ENCODE measurements at places on chromosomes 7 and 10. TPM values are rescaled to one million over a fixed set of nuclear protein-coding genes. Genes with fewer than 3 reads are reported as not detected.
A peak's percentile ranks its signal among the peaks of the same experiment; 100 is the strongest.

DNA sequence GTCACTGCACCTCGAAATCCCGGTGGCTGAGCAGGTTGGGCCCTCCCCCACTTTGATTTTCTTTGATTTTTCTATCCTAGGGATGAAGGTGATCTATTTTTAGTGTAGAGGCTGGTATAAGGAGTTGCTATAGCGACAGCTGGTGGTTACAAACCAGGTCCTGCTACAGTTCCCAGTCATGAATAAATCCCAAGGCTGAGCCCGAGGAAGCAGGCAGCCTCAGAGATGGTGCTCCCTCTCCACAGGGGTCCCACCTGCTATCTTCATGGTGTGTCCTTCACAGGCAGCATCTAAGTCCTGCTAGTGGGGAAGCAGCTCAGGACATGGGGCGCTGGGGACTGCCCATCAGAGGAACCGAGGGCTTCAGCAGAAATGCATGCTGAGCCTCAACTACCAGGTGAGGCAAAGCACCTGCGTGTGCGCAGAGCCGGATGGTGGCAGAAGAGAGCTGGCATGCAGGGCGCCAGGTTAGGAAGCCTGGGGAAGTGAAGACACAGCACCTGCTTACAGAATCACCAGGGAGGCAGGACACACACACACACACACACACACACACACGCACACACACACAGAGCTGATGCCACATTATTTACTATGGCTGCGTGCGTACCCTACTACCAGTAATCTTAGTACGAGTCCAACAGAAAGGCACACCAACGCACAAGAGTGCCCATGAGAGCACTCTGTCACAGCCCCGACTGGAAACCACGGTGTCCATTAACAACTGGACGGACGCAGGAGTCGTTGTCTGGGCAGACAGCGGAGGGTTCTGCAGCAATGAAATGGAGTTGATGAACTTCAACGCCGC lies 150.9 kb downstream of the PRKAG2 start:
- DNase-seq = no peak

- DNase-seq = no peak
Observed at GRCh38 chr10:96794836-96795733, 37.0 kb upstream of the LCOR start.

DNA sequence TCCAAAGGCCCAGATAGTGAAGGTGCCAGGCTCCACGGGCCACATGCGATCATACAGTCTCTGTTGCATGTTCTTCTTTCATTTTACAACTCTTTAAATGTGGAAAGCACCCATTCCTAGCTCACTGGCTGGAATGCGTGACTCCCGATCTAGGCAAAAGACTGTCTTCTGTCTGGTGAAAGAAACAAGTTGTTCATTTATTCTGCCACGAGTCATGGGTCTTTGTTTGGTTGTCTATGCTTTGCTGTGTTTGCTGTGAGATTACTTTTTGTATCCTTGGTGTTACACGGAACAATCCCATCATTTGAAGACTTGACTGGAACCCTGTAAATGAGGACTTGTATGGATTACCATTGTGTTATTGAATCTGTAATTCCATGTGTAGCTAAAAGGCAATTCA lies 41.9 kb downstream of the NPVF start:
- no peak for DNase-seq

GRCh38 chr10:15595260-15595659 lies 124.5 kb downstream of the ITGA8 start:
- DNase-seq = no peak

DNA sequence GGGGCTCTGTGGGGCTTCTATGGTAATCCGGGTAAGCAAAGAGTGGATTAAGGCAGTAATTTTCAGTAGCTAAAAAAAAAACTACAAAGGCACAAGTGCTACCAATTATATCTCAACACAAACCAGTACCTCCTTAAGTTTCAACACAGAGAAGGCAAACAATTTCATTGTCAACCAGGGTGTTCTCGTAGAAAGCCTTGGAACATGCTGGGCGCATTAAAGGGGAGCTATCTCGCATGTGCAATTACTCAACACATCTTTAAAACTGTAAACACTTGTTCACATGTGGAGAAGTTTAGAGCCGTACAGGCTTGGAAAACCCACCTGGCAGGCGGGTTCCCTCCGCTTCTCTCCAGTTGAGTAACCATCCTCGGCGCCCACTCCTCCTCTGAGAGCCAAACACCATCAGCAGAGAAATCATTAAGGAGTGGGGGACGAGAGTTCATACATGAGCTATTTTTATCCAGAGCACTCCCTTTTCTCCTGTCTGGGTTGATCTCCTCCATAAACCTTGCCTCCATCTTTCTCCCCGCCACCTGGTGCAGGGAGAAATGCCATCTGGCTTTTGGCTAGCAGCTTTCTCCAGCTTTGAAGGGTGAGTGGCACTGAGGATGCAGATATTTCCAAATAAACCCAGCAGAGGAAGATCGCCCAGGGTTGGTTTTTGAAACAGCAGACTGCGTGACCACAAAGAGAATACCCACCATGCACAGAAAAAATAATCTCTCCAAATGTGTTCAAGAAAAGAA lies 287.1 kb downstream of the WDR11 start:
- no peak for DNase-seq

DNA sequence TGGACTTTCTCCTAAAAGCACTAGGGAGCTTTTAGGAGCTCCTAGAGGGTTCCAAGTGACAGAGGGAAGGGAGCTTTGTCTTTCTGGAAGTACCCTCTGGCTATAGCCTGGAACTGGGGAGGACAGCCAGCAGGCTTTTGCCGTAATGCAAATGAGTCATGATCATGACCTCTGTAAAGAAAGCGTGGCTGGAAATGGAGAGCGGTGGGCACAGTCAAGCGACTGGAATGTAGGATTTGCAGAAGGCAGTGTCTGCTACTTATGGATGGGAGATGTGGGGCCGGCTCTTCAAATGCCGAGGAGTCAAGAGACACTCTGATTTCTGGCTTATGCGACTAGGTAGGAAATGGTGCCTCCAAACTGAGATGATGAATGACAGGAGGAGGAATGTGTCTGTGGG lies 34.6 kb upstream of the PLPP4 start:
- DNase-seq = no peak

GRCh38 chr7:133535308-133535707 lies 282.4 kb downstream of the EXOC4 start:
- no peak for DNase-seq

DNA sequence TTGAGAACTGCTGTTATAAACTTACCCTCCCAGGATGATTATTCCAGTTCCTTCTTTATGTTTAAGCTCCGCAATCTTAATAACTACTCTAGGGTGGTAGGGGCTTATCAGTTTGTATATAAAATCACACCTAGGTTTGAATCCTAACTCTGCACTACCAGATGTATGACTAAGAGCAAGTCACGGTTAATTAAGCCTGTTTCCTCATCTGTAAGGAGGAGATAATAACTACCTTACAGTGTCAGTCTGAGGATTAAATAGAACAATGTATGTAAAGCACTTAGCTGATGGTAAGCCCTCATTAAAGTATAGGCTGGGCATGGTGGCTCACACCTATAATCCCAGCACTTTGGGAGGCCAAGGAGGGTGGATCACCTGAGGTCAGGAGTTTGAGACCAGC lies 9.2 kb downstream of the DNA2 start:
- DNase-seq = no peak

DNA sequence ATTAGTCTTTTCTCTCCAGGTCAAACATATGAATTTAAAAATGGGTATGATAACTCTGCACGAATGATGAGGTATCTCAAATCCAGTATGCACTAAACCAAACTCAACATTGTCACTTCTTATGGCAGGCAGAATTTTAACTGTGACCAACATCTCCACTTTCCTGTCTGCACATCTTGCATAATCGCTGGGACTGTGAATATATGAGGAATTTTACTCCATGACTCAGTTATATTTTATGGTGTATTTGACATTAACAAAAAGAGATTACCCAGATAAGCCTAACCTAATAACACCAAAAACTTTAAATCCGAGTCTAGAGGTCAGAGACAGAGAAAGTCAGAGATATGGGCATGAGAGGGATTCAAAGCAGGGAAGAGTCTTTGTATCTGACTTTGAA lies 454.5 kb upstream of the SEMA3D start:
- DNase-seq = no peak

DNA sequence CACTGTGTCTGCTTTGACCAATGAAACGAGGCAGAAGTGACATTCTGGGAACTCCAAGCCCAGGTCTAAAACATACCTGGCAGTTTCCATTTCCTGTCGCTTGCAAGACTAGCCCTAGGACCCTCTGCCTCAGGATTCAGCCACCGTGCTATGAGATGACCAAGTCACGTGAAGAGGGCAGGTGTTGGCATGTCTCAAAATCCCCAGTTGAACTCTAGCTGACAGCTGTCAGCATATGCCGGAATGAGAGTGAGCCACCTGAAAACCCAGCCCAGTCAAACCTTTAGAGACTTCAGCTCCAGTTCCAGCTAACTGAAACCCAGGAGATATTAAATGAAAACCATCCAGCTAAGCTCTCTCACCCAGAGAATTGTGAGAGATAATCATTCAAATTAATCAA lies 89.9 kb upstream of the PPP1R3A start:
- DNase-seq = no peak

DNA sequence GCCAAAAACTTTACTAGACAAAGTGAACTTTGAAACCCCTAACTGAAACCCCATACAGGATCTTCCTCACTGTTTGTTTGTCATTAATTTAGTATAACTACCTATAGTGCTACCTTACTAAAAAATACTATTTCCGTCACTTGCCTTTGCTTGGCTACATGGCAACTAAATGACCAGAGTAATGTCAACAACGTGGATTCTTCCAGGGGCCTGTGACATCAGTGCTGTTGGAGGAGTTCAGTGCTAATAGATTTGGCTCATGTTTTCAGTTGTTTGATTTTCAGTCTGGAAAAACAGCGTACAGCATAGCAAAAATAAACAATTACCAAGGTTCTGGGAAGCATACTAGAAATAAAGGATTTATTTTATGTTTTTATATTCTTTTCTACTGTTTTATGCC lies 3.0 kb upstream of the ASB15 start:
- DNase-seq = no peak

- no peak for DNase-seq
Observed at GRCh38 chr7:156009569-156009968, 197.3 kb upstream of the SHH start.

- DNase-seq = no peak
Observed at GRCh38 chr7:48481235-48481634, 310.0 kb downstream of the ABCA13 start.

DNA sequence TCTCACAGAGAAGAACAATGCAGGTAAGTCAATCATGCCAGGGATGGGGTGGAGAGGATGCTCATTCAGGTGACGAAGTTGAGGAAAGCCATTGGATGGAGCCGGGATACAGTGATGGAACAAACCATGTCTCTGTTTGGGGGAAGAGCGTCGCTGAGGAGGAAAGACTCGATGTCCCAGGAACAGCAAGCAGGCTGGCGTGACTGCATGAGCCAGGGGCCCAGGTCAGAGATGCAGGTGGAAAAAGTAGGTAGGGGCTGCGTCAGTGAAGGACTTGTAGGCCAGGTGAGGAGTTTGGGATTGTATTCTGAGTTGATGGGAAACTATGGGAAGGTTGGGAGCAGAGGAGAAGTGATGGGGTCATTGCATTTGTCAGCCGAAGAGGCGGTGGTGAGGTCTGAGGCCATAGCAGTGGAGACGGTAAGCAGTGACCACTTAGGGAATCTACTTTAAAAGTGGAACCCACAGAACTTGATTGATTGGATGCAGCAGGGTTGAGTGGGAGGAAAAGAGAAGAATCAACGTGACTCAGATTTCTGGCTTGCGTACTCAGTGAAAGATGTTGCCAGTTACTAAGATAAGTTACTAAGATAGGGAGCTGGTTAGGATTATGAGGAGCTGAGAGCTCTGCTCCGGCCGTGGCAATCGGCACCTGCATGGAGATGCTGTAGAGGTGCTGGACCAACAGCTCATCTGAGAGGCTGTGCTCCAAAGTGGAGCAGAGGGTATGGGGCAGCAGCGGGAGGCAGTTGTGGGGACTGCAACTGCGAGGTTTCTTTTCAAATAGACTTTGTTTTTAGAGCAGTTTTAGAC lies 12.5 kb upstream of the IL2RA start:
- no peak for DNase-seq

DNA sequence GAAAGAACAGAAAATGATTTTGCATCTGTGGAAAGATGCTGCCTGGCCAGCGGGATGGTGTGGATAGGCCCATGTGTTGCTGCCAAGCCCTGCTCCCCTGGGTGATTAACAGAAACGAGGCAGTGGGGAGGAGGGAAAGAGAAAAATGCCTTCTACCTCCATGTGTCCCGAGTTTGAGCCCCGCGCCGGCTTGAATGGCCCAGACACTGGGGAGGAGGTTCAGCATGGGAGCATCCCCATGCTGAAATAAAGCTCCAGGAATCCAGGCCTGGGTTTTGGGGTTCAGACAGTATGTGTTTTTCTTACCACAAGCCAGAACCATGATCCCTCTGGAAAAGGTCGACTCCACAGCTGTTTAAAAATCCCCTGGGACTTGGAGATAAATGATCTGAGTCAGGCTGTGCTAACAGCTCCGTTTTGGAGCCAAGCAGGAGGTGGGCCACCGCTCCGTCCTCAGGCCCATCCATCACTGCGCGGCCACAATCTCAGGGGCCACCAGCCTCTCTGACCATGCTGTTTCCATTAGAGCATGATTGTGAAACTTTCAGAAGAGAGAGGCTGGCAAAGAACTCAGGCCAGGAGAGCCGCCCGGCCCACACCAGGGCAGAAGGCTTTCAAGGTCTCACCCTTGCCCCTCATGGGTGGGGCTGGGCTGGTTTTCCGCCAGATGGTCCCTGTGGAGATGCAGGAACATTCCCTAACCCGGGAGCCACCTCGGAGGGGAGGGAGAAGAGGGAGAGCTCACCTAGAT lies 299.7 kb downstream of the ZEB1 start:
- DNase-seq = peak; percentile 72

DNA sequence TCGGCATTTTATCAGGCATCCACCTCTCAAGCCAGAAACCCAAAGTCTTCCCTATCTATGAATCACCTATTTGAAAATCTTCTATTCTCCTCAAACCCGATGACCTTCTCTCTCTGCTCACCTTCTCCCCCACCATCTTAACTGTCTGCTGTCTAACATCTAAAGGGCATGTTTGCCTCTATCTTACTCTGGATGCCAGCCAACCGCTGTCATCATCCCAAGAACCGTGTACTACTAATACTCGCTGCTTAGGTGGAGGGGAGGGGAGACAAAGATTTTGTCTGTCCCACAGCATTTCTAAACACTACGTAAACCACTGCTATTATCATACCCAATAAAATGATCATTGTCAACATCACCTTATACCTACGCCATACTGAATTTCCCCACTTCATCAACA lies 29.5 kb downstream of the PAXIP1 start:
- DNase-seq = no peak

- DNase-seq = no peak
Observed at GRCh38 chr10:68954904-68955303, 1.1 kb upstream of the DDX21 start.

GRCh38 chr7:106425017-106425719 lies 140.4 kb upstream of the NAMPT start:
- peak; percentile 61 for DNase-seq

DNA sequence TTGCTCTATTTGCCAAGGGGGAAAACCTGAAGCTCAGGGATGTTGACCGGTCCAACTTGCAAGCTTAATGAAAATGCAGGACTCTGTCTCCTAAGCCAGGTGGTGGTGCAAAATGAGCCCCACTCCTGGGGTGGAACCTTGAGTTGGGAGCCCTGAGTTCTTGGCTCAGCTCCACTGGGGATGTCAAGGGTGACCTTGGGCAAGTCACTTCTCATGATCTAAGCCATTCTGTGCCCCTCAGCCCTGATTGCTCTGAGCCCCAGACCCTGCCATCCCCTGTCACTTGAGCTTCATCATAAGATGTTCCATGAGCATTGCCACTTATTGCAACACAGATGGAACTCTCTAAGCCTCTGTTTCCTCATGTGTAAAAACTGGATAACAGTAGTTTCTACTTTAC lies 33.9 kb downstream of the MYL10 start:
- no peak for DNase-seq

PWWP2B gene
- 5.6 TPM for polyA plus RNA-seq

SLC39A12 gene
- polyA plus RNA-seq = not detected

ACTR3C gene
- 1.7 TPM for polyA plus RNA-seq

DGKB gene
- polyA plus RNA-seq = 0.56 TPM

FAM131B gene
- polyA plus RNA-seq = not detected
